Heart left ventricle (tissue), 16 donors: ENCODE measurements at places on chromosomes 7 and 10. TPM values are rescaled to one million over a fixed set of nuclear protein-coding genes. Genes with fewer than 3 reads are reported as not detected.

- DNase-seq, result no peak
Observed at GRCh38 chr7:159321278-159321677, 176.6 kb upstream of the VIPR2 start.

Gene IRF5
- 1.8 TPM for total RNA-seq

- DNase-seq, result no peak
Observed at GRCh38 chr10:49817845-49818244, 55.7 kb upstream of the OGDHL start.

GRCh38 chr10:103584216-103585010, 90.9 kb downstream of the NEURL1 start:
- DNase-seq, result no peak

- no peak for DNase-seq
Observed at GRCh38 chr7:144713850-144714249, 122.0 kb downstream of the TPK1 start.

- DNase-seq, result no peak
Observed at GRCh38 chr10:75460059-75460458, 28.6 kb downstream of the LRMDA start.

DNA sequence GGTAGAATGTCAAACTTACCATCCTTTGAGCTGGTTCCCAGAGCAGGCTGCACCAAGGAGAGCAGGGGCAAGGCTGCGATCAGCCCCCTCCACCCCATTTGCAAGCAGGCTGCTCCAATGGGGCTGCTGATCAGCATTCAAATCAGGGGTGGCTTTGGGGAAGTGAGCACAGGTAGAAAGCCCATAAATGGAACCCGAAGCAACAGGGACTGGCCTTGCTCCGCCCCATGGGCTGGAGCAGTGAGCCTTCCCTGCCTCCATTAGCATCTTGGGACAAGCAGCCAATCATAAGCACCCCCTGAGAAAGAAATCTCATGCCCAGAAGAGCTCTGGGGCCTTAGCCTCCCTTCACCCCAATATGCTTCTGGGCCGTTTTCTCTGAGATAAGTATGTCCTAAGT, 4.0 kb upstream of the PKD1L1 start:
- DNase-seq, result no peak

Gene AGBL3
- 1.4 TPM for total RNA-seq

Gene GIMAP4
- total RNA-seq, result 35.5 TPM

DNA sequence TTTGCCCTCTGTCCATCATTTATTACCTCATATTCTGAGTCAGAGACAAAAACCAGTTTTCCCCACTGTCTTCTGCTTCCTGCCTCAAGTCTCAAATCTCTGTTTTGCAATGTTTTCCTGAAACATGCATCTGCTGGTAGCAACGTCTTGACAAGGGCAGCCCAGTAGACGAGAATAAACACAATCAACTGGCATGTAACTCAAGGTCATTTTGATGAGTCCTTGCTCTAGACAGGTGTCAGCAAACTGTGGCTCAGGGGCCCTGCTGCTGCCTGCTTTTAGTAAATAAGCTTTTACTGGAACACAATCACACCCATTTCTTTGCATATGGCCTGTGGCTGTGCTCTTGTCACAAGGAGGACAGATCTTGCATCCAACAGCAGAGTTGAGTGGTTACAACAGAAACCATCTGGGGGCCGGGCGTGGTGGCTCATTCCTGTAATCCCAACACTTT, 59.8 kb downstream of the ITIH5 start:
- DNase-seq, result no peak

Gene PARD3
- total RNA-seq, result 51.4 TPM

DNA sequence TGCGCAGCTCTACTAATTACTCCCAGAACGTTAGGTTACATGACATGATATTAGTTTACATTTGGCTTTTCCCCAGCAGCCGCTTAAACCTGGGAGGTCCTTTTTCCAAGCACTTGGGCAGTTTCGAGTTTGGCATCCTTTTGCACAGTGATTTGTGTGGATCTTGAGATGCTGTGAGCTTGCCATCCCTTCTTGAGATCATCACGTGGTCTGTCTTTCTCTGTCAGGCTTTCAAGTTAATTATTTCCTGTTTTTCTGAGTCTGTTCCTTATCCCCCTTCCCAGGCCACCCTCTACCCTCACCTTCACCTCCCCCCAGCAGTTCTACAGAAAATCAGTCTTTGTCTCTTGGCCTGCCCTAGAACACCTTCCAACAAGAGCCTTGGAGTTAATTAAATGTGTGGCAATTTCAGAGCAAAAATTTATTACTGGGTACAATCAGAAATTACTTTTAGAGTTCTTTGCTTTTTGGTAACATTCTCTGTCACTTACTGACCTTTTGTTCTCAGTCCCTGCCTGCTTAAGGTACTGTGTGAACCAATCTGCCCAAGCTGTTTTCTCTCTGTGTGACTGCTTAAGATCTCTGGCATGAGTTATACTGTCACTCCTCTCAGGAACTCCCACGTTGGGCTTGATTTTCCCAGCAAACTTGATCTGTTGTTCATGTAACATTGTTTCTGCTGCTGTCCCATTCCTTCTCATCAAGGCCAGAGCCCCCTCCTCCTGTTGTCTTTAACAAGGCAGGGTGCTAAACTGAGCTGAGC, 3.1 kb upstream of the SLF2 start:
- DNase-seq, result no peak

Gene SAP25
- 0.42 TPM for total RNA-seq

DNA sequence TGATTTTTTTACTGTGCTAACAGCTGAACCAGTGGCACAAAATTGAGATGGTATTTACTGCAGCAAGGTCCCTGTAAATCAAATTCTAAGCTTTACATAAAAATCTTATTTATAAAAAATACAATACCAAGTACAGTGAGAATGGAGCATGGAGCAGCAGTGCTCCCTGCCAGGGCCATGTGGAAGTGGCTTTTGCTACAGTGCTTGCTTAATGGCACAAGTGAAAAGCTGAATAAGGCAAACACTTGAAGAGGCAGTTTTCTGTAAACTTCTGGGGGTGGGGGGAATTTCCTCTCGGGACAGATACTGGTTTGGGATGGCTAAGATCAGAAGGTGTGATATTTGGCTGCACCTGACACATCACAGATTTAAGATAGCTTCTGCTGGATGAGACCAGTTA, 27.5 kb downstream of the AP3M1 start:
- DNase-seq, result no peak
